Effector CD4-positive, alpha-beta T cell (primary cell): ENCODE measurements at places on chromosomes 1 and 21.
A peak's percentile ranks its signal among the peaks of the same experiment; 100 is the strongest.

- DNase-seq: no peak
Measured at GRCh38 chr1:30691480-30691879, 31.9 kb downstream of the MATN1 start.

DNA sequence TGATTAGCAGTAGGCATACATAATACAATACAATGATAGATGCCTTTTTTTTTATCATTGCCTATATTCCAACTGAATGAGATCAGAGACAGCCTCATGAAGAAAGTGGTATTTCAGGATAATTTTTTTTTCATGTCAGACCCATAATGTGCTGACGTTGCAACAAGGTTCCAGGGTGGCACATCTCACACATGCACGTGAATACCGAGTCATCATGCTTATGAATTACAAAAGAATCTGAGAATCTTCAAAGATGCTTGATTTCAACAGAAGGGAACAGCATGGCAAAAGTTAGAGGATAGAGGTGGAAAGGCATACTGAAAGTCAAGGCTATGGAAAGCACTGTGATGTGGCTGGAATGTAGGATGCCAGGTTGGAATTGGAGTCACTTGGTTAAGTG, 5.0 kb upstream of the RNF11 start:
- DNase-seq: no peak

DNA sequence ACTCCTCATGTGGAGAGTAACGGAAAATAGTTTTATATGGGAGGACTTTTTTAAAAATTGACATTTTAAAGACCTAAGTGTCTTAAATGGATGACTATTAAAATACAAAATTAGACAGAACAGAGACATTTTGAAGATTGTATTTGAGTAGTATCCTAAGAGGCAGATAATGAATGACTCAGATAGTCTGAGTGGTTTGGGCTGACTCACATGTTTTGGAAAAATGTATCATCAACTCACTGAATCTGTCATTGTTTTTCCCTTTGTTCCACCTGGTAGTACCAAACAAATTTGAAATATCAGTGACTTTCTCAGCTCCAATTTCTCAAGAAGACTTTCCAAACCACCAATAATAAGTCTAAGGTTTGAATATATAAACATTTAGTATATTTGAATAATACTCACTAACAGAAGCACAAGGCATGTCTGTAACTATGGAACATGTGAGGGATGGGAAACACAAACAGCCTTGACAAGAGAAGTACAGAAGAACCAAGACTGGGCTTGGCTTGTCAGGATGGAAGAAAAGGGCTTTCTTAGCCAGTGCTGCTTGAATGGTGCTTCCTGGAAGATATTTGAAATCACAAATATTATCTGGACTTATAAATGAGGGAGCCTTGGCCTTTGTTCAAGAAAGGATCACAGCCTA, 90.6 kb downstream of the SGIP1 start:
- DNase-seq: no peak

DNA sequence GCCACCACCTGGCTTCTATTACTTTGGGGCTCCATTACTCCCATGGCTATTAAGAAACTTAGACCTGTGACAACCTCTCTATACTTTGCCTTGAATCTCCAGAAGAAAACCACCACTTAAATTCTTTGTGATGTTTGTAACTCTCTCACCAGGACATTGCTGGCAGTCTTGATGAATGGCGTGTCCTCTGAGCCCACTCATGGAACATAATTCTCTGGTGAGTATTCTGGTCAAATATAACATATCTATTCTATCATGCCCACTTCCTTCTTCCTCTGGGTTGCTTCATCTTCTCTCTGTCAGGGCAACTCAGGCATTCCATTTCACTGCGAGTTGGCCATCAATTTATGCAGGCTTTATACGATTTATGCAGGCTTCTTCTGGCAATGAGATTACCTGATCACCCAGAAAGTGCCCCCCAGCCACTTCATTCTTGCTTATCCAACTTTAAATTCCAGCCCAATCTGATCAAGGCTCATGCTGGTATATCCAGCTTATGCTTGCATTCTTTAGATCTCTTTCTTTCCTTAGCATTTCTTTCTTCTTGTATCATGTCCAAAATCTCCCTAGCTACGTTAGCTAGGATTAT, 112.0 kb upstream of the CHRM3 start:
- DNase-seq: no peak

DNA sequence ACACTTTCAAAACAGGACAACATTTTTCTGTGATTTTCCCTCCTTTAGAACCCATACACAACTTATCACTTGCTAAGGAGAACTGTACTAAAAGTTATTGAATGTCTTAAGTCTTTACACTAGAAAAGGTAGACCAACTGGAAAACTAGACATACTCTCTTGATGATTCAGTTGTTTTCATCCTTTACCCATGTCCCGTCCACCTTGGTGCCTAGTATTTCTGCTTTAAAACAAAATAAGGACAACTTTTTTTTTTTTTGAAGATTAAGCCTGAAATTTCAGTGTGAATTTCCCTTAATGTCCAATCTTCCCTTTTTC, 4.5 kb downstream of the CDKN2C start:
- no peak for DNase-seq

DNA sequence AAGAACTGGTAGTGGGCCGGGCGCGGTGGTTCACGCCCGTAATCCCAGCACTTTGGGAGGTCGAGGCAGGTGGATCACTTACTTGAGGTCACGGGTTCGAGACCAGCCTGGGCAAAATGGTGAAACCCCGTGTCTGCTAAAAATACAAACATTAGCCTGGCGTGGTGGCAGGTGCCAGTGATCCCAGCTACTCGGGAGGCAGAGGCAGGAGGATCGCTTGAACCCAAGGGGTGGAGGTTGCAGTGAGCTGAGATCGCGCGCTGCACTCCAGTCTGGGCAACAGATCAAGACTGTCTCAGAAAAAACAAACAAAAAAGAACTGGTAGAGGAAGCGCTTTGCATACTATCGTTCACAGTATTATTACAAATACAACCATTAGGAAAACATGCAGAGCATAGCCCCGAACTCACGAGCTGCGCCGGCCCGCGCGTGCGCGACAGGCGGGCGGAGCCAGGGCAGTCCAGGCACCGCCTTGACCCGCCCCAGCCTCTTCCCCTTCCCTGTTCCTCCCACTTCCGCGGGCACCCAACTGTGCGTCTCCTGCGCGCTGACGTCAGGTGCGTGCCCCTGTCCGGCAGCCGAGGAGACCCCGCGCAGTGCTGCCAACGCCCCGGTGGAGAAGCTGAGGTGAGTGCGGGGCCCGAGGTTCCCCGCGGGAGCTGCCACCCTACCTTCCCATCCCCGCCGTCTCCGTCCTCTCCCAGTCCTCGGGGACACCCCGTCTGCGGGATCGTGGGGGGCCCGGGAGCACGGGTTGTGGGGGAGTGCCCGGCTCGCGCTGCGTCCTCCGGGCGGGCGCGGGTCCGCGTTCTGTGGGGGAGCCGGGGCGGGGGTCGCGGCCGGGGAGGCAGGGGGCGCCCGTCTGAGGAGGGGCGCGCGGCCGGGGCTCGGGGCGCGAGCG, at the start of gene CDC42:
Gene CDC42 (plus strand): TSS at position 595 of the 902 bp plus-strand sequence. CDS start 25,770 bp downstream, outside the sequence.
- peak; percentile 96 for DNase-seq

DNA sequence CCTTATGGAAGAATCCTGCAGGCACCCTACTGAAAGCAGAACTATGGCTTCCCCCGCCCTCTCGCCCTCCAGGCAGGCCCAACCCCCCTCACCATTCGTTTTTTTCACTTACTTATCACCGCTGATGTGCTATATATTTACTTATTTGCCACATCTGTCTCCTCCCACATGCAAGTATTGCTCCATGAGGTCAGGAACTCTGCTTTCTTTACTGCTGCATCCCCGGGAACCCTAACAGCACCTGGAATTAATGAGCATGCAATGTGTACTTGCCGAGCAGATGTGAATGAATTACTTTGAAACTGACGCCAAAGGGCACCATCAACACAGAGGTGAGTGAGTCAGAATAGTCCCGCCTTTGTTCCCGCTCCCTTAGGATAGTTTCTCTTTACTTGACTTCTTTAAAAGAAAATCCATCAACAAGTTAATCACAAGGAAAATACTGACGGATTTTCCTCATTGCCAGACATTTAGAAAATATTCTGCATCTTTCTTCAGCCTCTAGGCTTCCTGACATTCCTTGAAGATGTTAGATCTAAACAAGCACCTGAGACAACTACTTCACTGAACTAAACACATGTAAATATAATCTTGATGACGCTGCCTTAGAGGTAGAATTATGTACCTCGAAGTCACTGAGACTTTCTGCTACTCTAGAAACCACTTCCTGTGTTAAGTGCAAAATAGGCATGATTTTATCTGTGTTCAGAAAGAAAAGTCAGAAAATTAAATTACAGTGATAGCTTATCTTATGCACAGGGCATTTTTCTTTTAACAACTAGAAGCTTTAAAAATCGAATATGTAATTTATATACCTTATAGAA, 17.5 kb upstream of the RAB4A start:
- no peak for DNase-seq

DNA sequence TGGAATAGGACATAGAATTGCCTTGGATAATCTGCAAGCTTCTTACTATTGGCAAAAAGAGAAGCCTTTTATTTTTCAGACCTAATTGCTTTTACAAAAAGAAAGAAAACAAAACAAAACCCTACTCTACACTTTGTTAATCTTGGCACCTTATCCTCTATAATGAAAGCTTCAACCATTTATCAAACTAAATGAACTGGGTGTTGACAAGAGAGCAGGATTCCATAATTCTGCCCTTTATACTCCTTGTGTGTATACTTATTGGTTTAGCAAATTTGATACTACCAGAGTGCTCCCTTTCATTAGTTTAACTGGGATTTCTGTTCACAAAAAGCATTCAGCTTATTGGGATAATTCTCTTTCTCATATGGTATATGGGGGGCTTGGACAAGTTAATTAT, 3.0 kb upstream of the TMCC2 start:
- no peak for DNase-seq

- no peak for DNase-seq
Measured at GRCh38 chr1:207941665-207942064, 30.7 kb upstream of the CD34 start.

GRCh38 chr1:57066980-57067610, 101.3 kb upstream of the C8B start:
- DNase-seq: no peak

- DNase-seq: no peak
Measured at GRCh38 chr1:50633465-50633864, 210.2 kb upstream of the DMRTA2 start.

GRCh38 chr1:6612641-6613360, 730 bp upstream of the PHF13 start:
- peak; percentile 12 for DNase-seq

DNA sequence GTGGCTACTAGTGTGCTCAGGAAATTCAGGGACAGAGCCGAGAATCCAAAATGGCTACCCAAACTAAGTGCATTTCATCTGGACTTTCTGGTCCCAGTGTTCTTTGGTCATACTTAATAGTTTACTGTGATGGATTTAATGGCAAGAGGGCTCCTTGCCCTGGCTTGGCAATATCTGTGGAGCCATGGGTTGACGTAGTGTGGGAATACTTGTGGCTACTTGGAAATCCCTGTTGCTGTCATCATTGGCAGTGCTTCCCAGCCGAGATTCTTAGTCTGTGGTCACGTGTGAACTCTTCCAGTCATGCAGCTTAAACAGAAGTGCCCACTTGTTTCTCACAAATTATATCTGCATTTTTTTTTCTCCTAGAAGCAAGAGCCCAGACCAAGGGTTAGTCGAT, 198.9 kb downstream of the HS2ST1 start:
- DNase-seq: no peak

DNA sequence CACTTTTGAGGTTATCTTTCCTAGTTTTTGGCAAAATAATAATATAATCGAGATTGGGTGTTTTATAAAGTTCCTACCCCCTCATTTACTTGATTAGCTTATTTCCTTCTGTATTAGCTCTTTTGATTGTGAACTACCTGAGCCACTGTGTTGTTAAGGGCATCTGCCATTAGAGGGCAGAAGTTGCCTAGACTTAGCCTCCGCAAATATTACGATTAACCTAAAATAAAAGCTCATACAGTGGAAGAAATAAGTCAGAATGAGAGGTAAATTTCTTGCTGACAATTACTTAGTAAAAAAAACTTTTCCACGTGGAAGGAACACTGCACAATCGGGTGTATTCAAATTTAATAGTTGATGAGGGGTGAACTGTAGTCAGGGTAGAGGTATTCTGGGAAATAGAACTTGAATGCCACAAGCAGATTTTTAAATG, 2.3 kb downstream of the H3-3A start:
- DNase-seq: peak; percentile 26

DNA sequence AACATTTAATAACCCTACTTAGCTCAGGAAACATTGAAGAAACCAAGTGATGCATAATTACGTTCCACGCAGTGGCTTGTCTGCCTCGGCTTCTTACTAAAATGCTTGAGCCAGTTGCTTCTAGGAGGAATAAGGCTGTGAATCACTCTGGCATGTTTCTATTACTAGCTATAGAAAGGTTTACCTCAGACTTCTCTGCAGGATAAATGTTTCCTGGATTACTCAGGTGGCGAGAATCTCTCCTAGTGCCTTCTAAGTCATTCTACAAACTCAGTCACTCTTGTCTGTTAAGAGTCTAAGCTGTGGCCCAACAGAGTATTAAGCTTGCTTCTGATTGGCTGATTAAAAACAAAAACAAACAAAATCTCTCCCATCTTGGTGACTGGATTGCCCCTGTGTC, 92.0 kb upstream of the RALGPS2 start:
- DNase-seq: no peak

DNA sequence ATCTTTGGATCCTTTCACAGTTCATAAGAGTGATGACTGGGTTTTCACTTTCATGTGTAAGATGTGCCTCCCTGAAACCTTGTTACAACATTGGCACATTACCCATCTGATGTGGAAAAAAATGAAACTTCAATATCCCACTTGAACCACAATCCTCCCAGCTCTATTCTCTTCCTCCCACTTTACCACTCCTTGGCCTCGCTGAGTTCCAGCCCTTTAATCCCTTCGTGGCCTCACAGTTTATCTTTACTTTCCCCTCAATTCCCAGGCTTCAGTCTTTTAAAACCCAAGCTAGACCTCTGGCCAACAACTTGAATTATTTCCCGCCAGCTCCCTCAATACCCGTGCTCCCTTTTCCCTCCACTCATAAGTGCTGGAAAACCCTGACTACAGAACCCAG, 25.0 kb upstream of the CTTNBP2NL start:
- no peak for DNase-seq

- DNase-seq: no peak
Measured at GRCh38 chr1:15299179-15299578, 52.2 kb downstream of the FHAD1 start.
